ENCODE measurements at places on chromosomes 13 and 19. TPM values are rescaled to one million over a fixed set of nuclear protein-coding genes. Genes with fewer than 3 reads are reported as not detected.
A peak's percentile ranks its signal among the peaks of the same experiment; 100 is the strongest.

Gene SYNE4
- total RNA-seq = 8.1 TPM

Gene LRP3
- 22.0 TPM for total RNA-seq

Gene GADD45B
- total RNA-seq = 91.2 TPM

- DNase-seq = no peak
- H3K36me3 ChIP-seq = no peaks in the 10 kb centered on the region
- no peak overlapping the region for H3K27ac ChIP-seq
- H3K4me3 ChIP-seq = no peak overlapping the region
- no peaks in the 10 kb centered on the region for H3K27me3 ChIP-seq
These were observed 16.1 kb upstream of the AKAP11 start for GRCh38 chr13:42255886-42256285.

DNA sequence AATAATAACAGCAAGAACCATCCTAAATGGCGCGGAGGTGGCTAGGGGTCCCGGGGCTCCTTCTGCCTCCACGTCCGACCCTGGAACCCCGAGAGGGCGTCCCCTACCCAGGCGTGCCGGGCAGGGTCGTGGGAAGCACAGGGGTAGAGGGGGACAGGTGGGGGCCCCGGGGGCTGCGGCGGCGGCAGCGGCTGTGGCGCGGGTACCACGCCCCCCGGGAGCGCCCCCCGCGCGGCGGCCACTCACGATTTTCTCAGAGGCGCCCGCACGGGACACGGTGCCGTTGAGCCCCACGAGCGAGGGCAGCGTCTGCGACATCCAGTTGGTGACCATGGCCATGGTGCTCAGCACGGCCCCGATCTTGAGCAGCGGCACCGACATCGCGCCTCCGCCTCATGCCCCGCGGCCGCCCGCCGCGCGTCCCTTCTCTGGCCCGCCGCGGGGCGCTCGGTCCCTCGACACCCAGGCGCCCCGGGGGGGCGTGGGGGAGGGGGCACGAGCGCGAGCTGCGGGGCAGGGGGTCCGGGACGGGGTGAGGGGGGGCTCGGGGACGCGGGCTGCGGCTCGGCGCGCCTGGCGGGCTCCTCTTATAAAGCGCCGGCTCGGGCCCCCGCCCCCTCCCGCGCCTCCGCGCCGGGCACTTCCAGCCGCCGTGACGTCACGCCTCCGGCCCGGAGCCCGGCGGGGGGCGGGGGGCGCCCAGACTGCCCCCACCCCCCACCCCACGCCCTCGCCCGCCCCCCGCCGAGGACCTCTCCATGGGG, 22.9 kb downstream of the OLFM2 start:
- peaks cover 10% of the 10 kb centered on the region for H3K4me1 ChIP-seq
- H3K27me3 ChIP-seq = peaks cover 15% of the 10 kb centered on the region
- no peak overlapping the region for H3K27ac ChIP-seq
- no peaks in the 10 kb centered on the region for H3K36me3 ChIP-seq
- peak; percentile 66 for DNase-seq
- peak overlapping the region; percentile 51 for H3K4me3 ChIP-seq

DNA sequence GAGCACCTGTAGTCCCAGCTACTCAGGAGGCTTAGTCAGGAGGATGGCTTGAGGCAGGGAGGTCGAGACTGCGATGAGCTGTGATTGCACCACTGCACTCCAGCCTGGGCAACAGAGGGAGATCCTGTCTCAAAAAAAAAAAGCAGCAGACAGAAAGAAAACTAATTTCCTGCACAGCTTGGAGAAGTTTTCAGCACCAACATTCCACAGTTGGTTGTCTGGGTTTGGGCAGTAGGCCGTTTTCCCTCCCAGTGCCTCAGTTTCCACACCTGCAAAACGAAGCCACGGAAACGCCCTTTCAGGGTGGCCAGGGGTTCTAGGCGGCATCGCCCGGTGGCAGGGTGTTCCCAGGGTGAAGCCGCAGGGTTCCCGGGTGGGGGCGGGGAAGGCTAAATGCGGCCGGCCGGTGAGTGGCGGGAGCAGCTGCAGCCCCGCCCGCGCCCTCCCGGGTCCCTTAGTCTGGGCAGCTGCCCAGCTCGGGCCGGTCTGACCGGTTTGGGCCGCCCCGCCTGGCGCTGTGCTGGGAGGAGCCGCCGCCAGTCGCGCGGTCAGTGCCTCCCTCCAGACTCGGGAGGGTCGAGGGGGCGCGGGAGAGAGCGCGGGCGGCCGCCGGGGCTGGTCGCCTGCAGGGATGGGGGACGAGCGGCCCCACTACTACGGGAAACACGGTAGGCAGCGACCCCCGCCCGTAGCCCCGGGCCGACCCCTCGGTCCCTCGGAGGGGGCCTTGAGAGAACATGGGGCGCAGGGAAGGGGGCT, at the start of gene SLC44A2:
Gene SLC44A2, plus strand, starts transcription at position 551 of the 759 bp plus-strand sequence. Its CDS starts 81 bp downstream, at position 632.
- peaks cover 24% of the 10 kb centered on the region for H3K36me3 ChIP-seq
- peak within 1 kb of the TSS; percentile 71 for H3K4me3 ChIP-seq
- peaks cover 9% of the 10 kb centered on the region for H3K4me1 ChIP-seq
- H3K27ac ChIP-seq = peak within 1 kb of the TSS; percentile 89

Gene LHFPL6
- 80.0 TPM for total RNA-seq

Gene LILRB4
- 29.8 TPM for total RNA-seq

Gene ZNF486
- total RNA-seq = 4.3 TPM

- DNase-seq = no peak
- H3K27me3 ChIP-seq = no peaks in the 10 kb centered on the region
- no peak overlapping the region for H3K4me3 ChIP-seq
- H3K4me1 ChIP-seq = peaks cover 43% of the 10 kb centered on the region
- no peak overlapping the region for H3K27ac ChIP-seq
- H3K36me3 ChIP-seq = no peaks in the 10 kb centered on the region
These were observed 55.1 kb downstream of the RFX2 start for GRCh38 chr19:6055013-6055795.

Gene GJB2
- 0.93 TPM for total RNA-seq

GRCh38 chr19:1063909-1064660, 2.9 kb upstream of the ARHGAP45 start:
- no peaks in the 10 kb centered on the region for H3K27me3 ChIP-seq
- DNase-seq = no peak
- no peak overlapping the region for H3K4me3 ChIP-seq
- peaks cover 40% of the 10 kb centered on the region for H3K4me1 ChIP-seq
- peak overlapping the region; percentile 79 for H3K27ac ChIP-seq

GRCh38 chr19:28582796-28583195, 630.2 kb downstream of the UQCRFS1 start:
- no peaks in the 10 kb centered on the region for H3K27me3 ChIP-seq
- no peak overlapping the region for H3K4me3 ChIP-seq
- H3K36me3 ChIP-seq = no peaks in the 10 kb centered on the region
- H3K27ac ChIP-seq = no peak overlapping the region

Data from upper lobe of right lung (tissue), 1 donor.